ENCODE measurements at places on chromosomes 2 and 18. TPM values are rescaled to one million over a fixed set of nuclear protein-coding genes. Genes with fewer than 3 reads are reported as not detected.

NFATC1 gene
- total RNA-seq, result 46.7 TPM

IKZF2 gene
- 10.0 TPM for total RNA-seq

C1GALT1C1L gene
- total RNA-seq, result 0.20 TPM

HK2 gene
- total RNA-seq, result 54.5 TPM

PAX8 gene
- 2.3 TPM for total RNA-seq

VPS4B gene
- total RNA-seq, result 60.8 TPM

GPC1 gene
- 1.9 TPM for total RNA-seq

BMP10 gene
- not detected for total RNA-seq

GPR39 gene
- total RNA-seq, result not detected

DNA sequence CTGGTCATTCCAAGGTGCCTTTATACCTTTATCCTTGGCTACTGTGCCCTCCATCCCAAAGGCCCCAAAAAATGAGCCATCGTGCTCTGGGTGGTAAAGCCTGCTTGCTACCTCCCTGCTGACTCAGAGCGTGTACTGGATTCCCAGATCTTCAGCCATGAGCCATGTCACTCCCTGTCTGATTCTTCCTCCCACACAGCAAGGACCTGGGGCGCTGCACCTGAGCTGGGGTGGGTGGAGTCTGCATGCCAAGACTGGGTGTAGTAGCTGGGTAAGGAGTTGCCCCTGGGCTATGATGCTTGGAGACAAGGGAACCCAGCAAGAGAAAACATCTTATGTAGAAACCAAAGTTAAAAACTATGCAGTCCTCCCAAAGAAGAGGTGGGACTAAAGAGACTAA lies 37.2 kb upstream of the APCDD1 start:
- DNase-seq, result no peak
- no peaks in the 10 kb centered on the region for H3K4me1 ChIP-seq
- no peaks in the 10 kb centered on the region for H3K36me3 ChIP-seq

DNA sequence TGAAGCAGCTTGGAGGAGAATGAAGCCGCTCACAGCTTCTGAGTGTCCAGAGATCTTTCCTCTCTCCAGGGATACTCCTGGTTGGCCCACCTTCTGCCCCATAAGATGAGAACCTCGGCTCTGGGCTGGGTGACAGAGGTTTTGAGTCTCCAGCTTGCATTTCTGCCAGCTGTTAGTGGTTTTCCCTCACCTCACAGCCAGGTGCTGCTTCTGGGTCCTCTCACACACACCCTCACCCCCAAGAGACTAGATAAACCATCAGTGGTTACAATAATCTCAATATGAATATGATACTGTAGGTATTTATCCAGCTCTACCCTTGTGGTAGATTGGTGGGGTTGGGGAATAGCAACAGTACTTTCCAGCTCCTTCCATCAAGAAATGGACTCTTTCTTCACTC lies 161.7 kb upstream of the SIX3 start:
- H3K27ac ChIP-seq, result no peak overlapping the region
- DNase-seq, result no peak
- H3K4me1 ChIP-seq, result no peaks in the 10 kb centered on the region
- H3K4me3 ChIP-seq, result no peak overlapping the region

GRCh38 chr2:4499316-4500030 lies 796.1 kb downstream of the DCDC2C start:
- H3K27me3 ChIP-seq, result no peaks in the 10 kb centered on the region
- no peak overlapping the region for H3K4me3 ChIP-seq
- H3K36me3 ChIP-seq, result no peaks in the 10 kb centered on the region
- H3K4me1 ChIP-seq, result no peaks in the 10 kb centered on the region
- no peak for DNase-seq

GRCh38 chr2:176852667-176853066 lies 359.9 kb upstream of the HNRNPA3 start:
- H3K27me3 ChIP-seq, result no peaks in the 10 kb centered on the region
- peak; percentile 59 for DNase-seq
- H3K27ac ChIP-seq, result no peak overlapping the region
- H3K4me3 ChIP-seq, result no peak overlapping the region

DNA sequence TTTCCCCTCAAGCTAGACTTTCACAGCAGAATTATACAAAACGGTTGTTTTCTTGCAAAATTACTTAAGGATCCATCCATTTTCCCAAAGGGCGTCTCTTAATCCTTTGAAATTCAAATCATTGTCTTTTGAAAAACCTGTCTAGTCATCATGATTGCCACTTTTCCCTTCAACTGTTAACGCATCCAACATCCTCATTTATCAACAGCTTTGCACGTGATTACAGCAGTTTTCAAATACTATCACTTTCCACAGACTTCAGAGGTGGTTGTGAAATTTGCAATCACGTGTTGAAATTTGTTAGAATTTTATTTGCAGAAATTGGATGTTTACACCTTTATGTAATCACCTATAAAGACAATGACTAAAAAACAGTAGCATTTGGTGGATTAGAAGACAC lies 304.4 kb upstream of the SLC39A10 start:
- no peaks in the 10 kb centered on the region for H3K27me3 ChIP-seq
- H3K4me3 ChIP-seq, result no peak overlapping the region
- H3K36me3 ChIP-seq, result no peaks in the 10 kb centered on the region
- no peak overlapping the region for H3K27ac ChIP-seq

DNA sequence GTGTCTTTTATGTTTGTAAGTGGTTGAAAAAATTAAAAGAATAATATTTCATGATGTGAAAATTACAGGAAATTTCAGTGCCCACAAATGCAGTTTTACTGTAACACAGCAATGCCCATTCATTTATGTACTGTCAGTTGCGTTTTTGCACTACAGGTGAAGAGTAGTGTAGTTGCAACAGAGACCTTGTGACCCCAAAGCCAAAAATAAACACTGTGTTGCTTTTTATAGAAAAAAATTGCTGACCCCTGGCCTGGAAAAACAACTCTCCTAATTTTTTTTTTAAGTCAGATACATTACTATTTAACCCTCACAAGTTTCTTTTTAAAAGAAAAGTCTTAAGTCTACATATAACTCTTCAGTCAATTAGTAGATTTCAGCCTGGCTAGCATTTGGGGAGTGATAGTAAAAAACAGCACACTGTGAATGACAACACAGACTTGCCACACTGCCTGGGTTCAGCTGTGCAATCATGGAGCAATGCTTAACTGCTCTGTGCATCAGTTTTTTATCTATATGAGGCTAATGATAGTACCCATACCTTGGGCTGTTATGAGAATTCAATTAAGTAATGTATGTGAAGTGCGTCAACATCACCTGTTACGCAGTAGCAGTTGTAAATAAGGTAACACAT lies 8.1 kb downstream of the KLHL14 start:
- H3K36me3 ChIP-seq, result no peaks in the 10 kb centered on the region
- no peak overlapping the region for H3K4me3 ChIP-seq
- H3K27me3 ChIP-seq, result no peaks in the 10 kb centered on the region
- no peaks in the 10 kb centered on the region for H3K4me1 ChIP-seq
- DNase-seq, result no peak
- no peak overlapping the region for H3K27ac ChIP-seq

- no peak overlapping the region for H3K4me3 ChIP-seq
- no peak for DNase-seq
- no peaks in the 10 kb centered on the region for H3K36me3 ChIP-seq
- H3K27me3 ChIP-seq, result no peaks in the 10 kb centered on the region
- H3K27ac ChIP-seq, result no peak overlapping the region
- no peaks in the 10 kb centered on the region for H3K4me1 ChIP-seq
Measured at GRCh38 chr18:24801001-24801400, 340.6 kb downstream of the HRH4 start.

GRCh38 chr18:53859764-53860163 lies 364.7 kb downstream of the MBD2 start:
- H3K27me3 ChIP-seq, result no peaks in the 10 kb centered on the region
- no peaks in the 10 kb centered on the region for H3K36me3 ChIP-seq
- no peak overlapping the region for H3K4me3 ChIP-seq
- H3K4me1 ChIP-seq, result no peaks in the 10 kb centered on the region
- H3K27ac ChIP-seq, result no peak overlapping the region
- DNase-seq, result no peak

- no peaks in the 10 kb centered on the region for H3K36me3 ChIP-seq
- H3K27me3 ChIP-seq, result no peaks in the 10 kb centered on the region
- H3K27ac ChIP-seq, result no peak overlapping the region
- no peak overlapping the region for H3K4me3 ChIP-seq
Measured at GRCh38 chr18:49206717-49207116, 253.7 kb downstream of the DYM start.

DNA sequence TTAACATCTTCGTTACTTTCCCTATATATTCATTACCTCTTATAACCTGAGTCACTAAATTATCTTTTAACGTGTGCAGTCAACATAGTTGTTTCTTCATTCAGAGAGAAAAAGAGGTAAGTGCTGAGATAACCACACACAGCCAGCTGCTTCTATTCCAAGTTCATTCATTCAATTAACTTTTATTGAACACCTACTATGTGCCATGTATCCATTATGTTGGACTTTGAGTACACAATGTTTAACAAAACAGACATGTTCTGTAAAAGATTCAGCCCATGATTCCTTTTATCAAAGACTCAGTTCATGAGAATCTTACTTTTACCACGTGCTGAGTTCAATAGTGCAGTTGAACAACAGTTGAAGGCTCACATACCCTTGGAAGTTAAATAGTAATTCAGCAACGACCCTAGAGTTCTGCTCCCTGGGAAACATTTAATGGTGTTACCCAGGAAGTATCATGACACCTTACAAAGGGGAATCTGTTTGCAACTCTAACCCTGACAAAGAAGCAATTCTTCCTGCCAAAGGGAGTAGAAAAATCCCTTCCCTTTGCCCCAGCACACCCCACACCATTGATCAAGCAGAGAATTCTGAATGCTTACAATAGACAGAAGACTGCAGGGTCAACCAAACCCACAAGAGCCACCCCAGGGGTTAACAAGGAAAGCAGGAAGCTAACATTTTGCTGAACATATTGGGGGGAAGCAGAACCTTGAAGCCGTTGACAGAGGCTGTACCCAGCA lies 595.8 kb downstream of the STK39 start:
- no peak overlapping the region for H3K27ac ChIP-seq
- H3K27me3 ChIP-seq, result no peaks in the 10 kb centered on the region
- no peak overlapping the region for H3K4me3 ChIP-seq
- no peaks in the 10 kb centered on the region for H3K4me1 ChIP-seq

GRCh38 chr18:38948436-38948835 lies 1382.8 kb upstream of the CELF4 start:
- no peak for DNase-seq
- H3K27ac ChIP-seq, result no peak overlapping the region
- no peaks in the 10 kb centered on the region for H3K27me3 ChIP-seq
- H3K4me1 ChIP-seq, result no peaks in the 10 kb centered on the region

- peaks cover 32% of the 10 kb centered on the region for H3K4me1 ChIP-seq
- no peak for DNase-seq
- H3K4me3 ChIP-seq, result no peak overlapping the region
Measured at GRCh38 chr2:232544674-232545073, 5.2 kb downstream of the CHRNG start.

GRCh38 chr2:96826546-96827278 lies 10.6 kb downstream of the CNNM3 start:
- H3K27ac ChIP-seq, result no peak overlapping the region
- H3K4me3 ChIP-seq, result no peak overlapping the region
- H3K4me1 ChIP-seq, result no peaks in the 10 kb centered on the region
- H3K27me3 ChIP-seq, result no peaks in the 10 kb centered on the region
- no peak for DNase-seq
- peaks cover 42% of the 10 kb centered on the region for H3K36me3 ChIP-seq

DNA sequence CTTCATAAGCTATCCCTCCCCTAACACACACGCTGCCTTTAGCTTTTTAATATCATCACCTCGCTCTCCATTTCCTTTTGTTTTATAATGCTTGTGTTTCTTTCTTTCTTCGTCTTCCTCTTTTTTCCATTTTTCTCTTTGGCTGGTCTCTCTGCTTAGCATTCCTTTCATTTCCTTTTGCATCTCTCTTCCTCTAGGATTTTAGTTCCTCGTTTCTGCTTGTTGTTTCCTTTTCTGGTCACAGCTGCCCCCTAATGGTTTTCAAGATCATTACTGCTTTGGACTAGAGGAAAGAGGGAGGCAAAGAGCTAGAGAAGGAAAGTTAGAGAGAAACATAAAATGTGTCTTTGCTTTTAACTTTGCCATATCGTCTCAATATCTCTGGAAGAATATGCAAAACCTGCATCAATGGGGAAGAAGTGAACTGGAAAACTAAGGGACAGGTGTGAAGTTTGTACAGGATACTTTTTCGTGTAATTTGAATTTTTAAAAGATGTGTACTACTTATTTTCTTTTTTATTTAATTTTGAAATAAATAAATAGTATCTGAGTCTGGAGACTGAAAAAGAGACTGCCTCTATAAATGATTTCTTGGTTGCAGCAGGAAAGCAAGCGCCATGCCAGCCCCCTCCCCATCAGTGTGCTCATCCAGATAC lies 6.3 kb upstream of the NRP2 start:
- no peaks in the 10 kb centered on the region for H3K36me3 ChIP-seq
- H3K4me1 ChIP-seq, result no peaks in the 10 kb centered on the region
- no peaks in the 10 kb centered on the region for H3K27me3 ChIP-seq
- no peak overlapping the region for H3K4me3 ChIP-seq
- no peak for DNase-seq
- H3K27ac ChIP-seq, result no peak overlapping the region

DNA sequence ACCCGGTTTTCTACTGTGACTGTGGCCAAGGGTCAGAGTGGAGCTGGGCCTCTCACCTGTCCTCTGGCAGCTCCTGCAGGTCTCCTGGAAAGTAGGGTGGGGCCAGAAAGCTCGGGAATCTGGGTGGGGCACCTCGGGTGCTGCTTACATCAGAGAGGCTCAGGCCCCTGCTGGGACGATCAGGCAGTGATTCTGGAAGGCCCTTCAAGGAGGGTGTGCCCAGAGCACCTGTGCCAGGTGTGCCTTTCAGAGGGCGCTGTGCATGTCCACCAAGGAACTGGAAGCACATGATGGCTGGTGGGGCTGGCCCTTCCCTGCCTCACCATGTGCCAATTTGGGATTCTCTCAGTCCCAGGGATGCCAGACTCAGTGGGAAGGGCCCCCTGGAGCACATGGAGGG lies 44.0 kb downstream of the ATP6V1C2 start:
- no peaks in the 10 kb centered on the region for H3K36me3 ChIP-seq
- H3K4me1 ChIP-seq, result no peaks in the 10 kb centered on the region
- no peak for DNase-seq
- H3K27ac ChIP-seq, result no peak overlapping the region
- no peak overlapping the region for H3K4me3 ChIP-seq

DNA sequence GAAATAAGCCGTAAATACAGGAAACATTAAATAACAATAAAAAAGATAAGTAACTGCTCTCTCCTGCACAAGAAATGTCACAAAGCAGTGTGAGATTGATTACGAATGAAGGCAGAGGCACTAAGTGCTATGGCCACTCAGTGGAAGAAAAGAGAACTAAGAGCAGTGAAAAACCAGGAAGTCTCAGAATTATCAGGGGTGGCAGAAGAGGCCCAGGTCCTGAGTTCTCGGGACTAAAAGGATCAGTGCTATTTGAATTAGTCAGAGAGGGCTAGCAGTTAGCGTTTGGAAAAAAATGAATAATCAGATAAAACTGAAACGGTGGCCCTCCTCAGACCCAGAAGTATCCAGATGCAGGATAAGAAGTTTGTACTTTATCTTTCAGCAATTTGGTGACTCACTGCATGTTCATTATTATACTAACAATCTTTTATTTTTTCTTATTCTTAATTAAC lies 367.1 kb downstream of the ZEB2 start:
- H3K4me3 ChIP-seq, result no peak overlapping the region
- no peaks in the 10 kb centered on the region for H3K36me3 ChIP-seq
- no peaks in the 10 kb centered on the region for H3K27me3 ChIP-seq
- DNase-seq, result no peak
- no peak overlapping the region for H3K27ac ChIP-seq

GRCh38 chr2:197599285-197599965 lies 76.0 kb downstream of the RFTN2 start:
- peak; percentile 46 for DNase-seq
- no peaks in the 10 kb centered on the region for H3K4me1 ChIP-seq
- no peak overlapping the region for H3K4me3 ChIP-seq
- no peak overlapping the region for H3K27ac ChIP-seq
- H3K27me3 ChIP-seq, result no peaks in the 10 kb centered on the region

- no peak overlapping the region for H3K27ac ChIP-seq
- DNase-seq, result no peak
- H3K27me3 ChIP-seq, result no peaks in the 10 kb centered on the region
- H3K36me3 ChIP-seq, result no peaks in the 10 kb centered on the region
Measured at GRCh38 chr2:230751062-230751461, 38.4 kb downstream of the CAB39 start.
